ENCODE measurements at places on chromosomes 6 and 20.

DNA sequence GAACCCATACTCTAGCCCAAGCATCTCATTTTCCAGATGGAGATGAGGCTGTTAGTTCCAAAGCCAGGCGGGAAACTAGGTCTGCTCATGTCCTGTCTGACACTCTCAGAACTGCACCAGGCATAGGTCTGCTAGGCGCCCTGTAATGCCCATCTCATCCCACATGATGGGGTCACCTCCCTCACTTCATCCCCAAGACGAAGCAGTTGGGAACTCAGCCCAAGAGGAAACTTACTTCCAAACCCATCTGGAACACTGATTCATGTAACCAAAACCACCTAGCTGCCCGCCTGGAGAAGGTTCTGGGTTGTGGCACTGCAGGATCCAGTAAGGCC, 119.4 kb upstream of the PRND start:
- no peak for DNase-seq

DNA sequence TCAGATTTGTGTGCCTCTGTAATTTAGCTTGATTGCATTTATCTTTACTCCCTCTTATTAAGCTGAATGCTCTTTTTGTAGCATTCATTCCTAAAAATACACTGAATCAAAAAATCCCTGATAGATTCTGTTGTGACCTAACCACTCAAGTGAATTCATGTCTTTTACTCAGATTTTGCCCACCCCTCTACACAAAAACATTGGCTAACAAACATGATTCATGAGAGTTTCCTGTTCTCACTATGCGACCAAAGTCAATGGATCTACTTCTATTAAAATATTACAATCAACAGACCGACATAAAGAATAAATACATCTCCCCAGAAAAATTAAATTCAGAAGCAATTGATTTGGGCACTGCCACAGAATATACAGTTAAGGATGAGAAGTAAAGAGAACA, 99.5 kb upstream of the THEMIS start:
- no peak for DNase-seq

- DNase-seq = no peak
Observed at GRCh38 chr6:3885262-3886036, 36.3 kb downstream of the FAM50B start.

GRCh38 chr6:117553142-117553541, 49.2 kb downstream of the GOPC start:
- no peak for DNase-seq

DNA sequence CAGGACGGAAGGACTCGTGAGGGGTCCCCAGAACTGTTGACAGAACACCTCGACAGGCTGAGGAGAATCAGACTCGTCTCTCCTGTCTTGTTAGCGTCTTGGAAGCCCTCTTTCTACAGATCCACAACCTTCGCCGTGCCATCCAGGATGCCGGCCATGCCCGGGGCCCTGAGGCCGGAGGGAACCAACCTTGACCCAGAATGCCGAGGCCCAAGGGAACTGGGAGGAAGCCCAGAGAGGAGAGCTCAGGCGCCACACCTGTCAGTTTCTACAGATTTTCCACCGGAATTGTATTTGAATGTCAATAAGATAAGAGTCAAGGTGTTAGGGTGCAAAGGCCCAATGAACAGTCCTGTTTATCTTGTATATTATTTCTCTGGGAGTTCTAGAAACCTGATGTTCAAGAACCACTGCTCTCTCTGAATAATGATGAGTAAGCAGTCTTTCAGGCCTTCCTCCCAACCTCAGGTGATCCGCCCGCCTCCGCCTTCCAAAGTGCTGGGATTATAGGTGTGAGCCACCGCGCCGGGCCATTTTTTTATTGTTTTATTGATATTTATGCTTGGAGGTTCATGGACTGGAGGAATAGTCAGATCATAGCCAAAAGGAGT, 799 bp upstream of the ME1 start:
- DNase-seq = no peak

DNA sequence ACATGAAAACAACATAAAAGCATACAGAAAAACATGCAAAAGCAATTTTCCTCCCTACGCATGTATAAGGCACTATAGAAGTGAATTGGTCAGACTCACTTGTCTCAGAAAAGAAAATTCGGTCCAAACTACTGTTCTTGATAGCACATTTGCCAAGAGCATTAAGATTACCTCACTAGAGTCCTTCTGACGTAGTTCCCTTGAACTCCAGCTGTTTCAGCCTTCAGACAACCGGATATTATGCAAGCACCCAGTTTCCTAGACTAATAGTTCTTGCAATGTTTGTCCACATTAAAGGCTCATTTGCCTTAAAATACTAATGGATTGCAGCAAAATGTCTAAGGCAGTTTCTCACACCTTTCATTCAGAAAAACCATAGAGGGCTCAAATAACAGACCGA, 2.5 kb upstream of the CASS4 start:
- DNase-seq = no peak

GRCh38 chr6:128487055-128487454, 33.3 kb downstream of the PTPRK start:
- no peak for DNase-seq

DNA sequence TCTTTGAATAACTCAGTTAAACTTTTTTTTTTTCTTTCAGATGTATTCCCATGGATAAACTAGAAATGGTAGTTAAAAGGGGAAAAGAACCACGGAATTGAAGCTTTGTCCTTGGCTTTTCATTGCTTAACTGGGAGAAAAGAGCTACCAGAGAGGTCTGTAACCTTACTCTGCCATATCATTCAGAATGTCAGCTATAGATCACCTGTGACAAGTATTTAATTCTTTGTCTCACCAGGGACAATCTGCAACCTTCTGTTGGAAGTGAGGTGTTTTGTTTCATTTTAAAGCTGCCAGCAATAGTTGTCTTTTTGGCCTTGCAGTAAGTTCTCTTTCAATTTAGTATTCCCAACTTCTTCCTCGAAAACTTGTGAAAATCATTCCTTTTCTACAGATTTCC, 618.4 kb downstream of the FRK start:
- no peak for DNase-seq

DNA sequence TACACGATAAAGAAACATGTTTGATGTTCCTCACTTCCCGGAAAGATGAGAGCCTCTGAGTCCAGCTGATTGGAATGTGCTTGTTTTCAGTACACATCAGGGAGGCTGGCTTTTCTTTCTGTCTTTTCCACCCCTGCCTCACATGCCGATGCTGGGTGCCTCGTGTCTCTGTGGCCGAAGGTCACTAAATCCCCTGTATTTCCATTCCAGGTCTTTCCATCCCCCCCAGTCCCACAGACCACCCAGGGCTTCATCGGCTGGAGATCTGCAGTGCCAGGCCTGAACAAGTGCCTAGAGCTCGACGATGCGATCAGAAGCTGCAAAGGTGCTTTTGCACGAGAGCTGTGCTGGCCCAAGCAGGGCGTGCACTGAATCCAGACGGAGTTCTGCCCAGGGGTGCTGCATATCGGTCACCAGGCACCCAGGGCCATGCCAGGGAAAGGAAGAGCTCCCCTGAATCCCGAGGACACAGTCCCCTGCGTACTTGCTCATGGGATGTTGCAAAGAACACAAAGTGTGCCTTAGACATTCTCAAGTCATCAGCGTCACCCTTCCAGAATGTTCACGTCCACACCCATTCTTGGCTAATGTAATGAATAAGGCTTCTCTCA, 67.9 kb downstream of the ANKRD60 start:
- DNase-seq = no peak

GRCh38 chr6:35727231-35727934, 9.4 kb upstream of the ARMC12 start:
- no peak for DNase-seq

DNA sequence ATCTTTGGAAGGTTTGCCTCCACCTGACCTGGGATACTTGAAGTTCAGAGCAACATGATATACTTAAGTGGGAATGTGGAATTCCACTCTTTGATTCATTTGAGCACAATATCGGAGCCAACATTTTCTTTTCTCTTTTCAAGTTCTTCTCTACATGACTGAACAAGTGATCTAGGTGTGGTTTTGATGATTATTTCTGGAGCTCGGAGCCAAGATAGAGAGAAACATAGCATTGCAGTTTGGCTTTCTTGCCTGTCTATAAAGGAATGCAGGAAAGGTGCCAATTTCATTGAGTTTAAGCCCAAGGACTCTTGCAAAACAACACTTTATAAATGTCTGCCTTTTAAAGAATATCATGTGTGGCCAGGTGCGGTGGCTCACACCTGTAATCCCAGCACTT, 124.2 kb upstream of the FAM83B start:
- no peak for DNase-seq

DNA sequence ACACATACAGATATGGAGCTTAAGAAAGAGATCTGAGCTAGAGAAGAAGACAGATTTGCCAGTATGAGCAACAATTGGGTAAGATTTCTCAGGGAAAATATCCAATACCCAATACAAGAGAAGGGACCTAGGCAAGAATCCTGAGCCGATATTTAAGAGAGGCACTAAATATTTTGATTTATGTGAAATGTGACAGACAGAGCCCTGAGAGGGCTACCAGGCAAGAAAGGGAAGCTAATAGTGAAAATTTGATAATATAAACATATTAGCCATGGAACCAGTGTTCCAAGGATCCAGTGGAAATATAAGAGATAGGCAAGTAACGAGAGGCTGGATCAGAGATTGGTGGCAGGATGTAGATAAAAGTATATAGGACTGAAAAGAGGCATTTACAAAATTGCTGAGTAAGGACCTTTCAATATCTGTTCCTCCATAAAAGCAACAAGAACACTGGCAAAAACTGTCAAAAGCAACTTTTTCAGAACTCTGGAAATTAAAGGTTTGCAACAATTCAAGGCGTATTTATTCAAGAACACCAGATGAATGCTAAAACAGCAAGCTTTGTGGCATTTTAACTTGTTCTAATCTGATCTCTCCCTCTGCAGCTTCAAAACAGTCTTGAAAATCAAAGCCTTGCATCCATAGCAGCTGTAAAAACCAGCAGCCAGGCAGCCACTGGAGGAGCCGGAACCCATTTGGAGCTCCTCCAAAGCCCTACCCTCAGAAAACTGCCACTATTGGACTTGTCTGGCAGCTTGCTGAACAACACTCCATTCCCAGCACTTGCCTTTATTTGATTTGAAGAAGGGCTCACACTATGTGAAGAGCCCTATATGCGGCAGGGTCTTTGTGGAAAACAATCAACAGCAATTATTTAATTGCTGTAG, 58.8 kb downstream of the REV3L start:
- DNase-seq = no peak

GRCh38 chr6:85496009-85496579, 46.2 kb downstream of the NT5E start:
- DNase-seq = no peak
